ENCODE measurements at places on chromosomes 13 and 19.

GRCh38 chr19:28498404-28498976 is 714.5 kb downstream of the UQCRFS1 start:
- no peak for DNase-seq

- DNase-seq, result no peak
Measured at GRCh38 chr13:65725006-65725405, 1505.1 kb downstream of the PCDH9 start.

DNA sequence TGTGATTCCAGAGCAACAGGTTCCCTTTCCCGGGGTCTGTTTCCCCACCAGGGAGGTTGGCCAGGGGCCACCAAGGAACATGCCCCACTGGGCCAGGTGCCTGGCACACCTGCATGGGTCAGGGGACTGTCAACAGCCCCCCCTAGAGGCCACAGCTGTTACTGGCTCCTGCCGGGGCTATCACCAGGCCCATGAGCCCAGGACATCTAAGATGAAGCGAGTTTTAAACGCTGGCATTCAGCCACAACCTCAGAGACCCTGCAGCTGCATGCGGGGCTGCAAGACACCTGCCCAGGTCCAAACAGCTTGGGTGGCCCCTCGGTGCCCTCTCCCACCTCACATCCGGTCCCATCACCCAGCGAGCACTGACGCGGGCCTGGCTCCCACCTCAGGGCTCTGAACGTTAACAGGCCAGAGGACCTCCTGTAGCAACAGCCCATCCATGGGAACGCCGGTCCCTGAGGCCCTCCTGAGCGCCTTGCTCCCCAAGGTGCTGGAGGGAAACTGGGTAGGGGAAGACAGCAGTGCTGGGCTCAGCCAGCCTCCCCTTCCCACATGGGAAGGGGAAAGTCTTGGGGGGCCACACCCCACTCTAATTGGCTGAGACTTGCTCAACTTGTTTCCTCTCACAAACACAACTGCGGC is 12.0 kb downstream of the KHSRP start:
- DNase-seq, result peak; percentile 41

DNA sequence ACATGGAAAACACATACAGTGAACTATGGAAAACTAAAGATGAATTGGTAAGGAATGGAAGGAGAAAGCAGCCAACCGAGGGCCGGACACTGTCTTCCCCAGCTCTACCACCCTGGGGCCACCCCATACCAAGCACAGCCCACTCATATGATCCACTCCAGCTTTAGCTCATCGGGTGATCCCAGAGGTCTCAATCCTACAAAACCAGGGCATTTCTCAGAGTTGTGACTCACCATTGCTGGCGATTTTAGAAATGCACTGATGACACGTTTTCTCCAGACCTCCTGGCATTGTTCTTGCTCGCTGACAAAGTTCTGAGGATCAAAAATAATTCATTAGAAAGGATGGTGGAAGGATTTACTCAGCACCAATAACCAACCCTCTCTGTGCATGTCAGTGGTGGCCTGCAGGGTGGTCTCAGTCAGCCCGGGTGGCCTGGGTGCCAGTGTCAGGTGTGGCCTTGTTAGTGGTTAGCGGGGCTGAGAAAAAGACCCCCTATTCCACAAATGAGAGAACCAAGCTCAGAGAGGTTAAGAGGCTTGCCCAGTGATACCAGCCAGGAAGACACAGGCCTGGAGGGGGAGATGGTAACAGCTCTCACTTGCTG is 6.6 kb downstream of the TMEM272 start:
- DNase-seq, result no peak

DNA sequence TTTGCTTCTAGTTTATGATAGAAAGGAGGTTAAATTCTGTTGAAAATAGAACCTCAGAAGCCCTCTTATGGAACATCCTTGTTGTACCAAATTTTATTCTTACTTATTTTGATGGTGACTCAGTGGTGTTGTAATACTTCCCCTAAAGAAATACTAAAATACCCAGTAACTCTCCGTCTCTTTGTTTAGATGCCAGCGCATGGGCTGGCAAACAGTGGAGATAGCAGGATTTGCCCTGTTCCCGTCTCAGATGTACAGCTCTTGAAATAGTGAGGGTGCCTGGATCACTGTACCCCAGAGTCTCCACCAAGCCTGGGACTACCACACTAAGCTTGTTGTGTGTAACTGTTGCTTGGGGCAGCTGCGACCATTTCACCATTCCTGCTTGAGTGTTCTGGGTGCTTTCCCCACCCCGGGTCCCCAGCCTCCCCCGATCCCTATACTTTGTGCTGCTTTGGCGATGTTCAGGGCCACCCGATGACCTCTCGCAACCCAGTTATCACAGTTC is 67.0 kb upstream of the TEX29 start:
- DNase-seq, result no peak

Data from stimulated activated CD4-positive, alpha-beta T cell treated with anti-CD3 and anti-CD28 coated beads, Interleukin-12 subunit alpha, Interleukin-12 subunit beta, amount 100 ng/mL, for 24 hours (primary cell).